ENCODE measurements at places on chromosomes 7 and 10.

DNA sequence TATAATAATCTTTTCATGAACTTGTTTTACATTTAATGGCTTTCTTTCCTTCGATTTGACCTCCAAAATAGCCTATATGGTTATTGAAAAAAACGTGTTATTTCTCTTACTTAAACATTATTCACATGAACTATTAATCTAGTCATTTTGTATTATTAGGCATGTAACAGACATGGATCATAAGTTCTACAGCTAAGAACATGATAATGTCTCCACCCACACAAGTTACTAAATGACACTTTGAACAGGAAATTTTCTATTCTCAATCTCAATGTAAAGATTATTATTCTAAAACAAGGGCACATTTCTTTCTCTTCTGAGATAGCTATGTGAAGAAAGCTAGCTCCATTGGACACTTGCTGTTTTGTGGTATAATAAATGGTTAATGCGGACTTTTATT, 10.0 kb downstream of the LAMB4 start:
- no peak for DNase-seq

- no peak for DNase-seq
Observed at GRCh38 chr10:97519342-97519741, 20.6 kb downstream of the UBTD1 start.

DNA sequence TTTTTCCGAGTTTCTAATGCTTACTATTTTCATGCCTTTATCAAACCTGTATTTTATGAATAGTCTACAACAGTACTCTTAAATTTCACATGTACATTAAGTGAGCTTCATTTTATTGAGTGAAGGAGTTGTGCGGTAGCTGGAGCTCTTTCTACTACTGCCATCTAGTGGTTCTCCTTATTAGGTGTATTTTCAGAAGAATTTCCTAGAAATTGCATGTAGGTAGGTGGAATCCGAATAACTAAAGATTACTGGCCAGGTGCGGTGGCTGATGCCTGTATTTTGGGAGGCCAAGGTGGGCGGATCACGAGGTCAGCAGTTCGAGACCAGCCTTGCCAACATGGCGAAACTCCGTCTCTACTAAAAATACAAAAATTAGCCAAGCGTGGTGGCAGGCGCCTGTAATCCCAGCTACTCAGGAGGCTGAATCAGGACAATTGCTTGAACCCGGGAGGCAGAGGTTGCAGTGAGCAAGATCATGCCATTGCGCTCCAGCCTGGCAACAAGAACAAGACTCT, 38.3 kb downstream of the LRRC72 start:
- DNase-seq, result no peak

DNA sequence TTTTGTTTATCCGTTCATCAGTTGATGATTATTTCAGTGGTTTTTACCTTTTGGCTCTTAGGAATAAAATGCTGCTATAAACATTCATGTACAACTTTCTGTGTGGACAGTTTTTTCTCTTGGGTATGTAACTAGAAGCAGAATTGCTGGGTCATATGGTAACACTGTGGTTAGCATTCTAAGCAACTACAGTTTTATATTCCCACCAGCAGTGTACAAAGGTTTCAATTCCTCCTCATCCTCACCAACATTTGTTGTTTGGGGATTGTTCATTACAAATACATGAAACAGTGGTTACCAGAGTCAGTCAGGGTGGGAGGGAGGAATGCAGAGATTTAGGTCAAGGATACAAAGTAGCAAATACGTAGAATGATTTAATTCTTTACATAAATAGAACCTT, 97.0 kb downstream of the NPSR1 start:
- no peak for DNase-seq

DNA sequence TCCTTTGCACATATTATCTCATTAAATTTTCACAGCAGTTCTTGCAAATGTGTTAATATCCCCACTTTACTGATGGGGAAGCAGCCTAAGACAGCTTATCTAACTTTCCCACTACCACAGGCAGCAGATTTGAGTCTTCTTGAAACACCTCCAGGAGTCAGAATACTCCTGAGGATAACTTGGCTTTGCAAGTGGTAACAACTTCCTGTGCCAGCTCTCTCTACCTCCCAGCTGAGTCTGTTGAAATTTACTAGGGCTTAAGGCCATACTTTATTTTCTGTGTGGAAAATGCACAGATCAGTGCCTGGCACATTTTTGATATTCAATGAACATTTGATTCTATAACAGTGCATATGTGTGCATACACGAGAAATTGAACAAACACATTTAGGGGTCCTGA, 136.1 kb upstream of the COBL start:
- no peak for DNase-seq

GRCh38 chr10:125928928-125929585, 32.7 kb downstream of the FANK1 start:
- DNase-seq, result no peak

- no peak for DNase-seq
Observed at GRCh38 chr10:97820096-97820704, 29.4 kb upstream of the GOLGA7B start.

GRCh38 chr7:74280985-74281384, 8.2 kb upstream of the CLIP2 start:
- DNase-seq, result no peak

DNA sequence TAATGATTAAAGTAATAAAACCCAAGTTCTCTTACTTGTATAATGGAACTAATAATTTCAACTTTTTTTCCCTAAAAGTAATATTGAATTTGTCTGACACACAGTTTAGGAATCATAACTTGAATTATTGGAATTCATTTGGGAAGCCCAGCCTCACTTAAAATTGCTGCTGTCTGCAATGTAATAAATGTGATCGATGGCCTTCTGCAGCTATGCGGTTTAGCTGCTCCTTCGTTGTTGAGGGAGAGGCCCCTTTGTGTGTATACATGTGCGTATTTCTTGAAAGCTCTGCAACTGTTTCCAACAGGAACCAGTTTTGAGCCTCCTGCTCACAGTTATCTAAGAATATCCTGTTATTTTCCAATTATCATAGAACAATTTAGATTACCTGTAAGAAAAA, 152.5 kb downstream of the AKR1D1 start:
- no peak for DNase-seq

- peak; percentile 3 for DNase-seq
Observed at GRCh38 chr10:130500261-130501000, 364.2 kb downstream of the GLRX3 start.

DNA sequence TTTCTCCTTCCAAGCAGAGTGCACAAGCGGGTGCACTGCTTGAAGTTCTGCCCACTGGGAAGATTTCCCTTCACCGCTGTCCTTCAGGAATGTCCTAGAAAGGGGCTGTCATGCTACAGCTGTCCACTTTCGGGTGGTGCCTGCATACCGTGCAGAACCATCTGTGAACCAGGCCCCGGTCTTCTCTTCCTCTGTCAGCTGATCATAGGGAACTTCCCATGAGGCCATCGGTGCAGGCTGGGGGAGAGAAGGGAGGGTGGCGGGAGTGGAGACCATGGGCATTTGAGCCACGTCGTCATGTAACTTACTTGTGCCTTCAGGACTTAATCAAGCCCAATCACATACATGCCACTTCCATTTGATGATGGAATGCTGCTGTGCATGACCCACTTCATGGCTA, 111.6 kb downstream of the NKX6-2 start:
- DNase-seq, result no peak

DNA sequence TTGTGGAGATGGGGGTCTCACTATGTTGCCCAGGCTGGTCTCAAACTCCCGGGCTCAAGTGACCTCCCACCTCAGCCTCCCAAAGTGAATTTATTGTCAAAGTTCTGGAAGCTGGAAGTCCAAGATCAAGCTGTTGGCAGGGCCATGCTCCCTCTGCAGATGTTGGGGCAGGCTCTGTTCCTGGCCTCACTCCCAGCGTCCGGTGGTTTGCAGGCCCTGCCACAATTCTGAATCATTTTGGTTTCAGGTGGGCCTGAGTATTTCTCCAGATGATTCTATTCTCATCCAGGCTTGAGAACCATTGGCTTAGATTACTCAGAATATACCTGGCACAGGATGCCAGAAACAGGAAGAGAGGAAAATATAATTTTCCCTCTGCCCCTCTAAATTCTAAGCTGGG, 737.4 kb downstream of the TNS3 start:
- peak; percentile 29 for DNase-seq

DNA sequence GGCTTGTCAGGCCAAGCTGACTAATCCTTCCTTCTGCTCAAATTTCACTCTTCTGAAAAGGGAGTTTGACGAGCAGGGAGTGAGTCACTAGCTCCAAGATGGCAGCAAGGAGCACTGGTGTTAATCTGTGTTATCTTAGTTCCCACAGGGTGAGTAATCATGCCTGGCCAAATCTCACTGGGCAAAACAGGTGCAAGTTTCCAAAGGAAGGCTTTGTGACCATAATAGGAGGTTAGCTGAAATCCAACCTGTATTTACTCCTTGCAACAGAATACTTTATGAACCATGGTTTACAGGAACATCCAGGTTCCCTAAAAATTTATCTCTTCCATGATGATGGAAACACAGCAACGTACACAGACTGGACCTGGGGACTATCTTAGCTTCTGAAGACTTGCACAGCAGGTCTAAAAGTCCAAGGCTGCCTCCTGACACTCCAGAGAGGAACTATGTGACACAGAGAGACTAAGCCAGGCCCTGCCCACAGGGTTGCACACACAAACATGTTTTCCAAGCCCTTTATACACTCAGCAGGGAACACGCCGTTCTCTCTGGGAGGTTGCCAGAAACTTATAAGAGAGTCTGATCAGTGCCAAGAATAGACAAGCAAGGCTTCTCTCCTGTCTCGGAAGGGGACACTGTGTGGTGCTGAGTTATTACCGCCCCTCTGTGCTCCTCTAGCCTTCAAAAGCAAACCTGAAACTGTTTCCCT, 46.3 kb downstream of the PDK4 start:
- DNase-seq, result peak; percentile 81

DNA sequence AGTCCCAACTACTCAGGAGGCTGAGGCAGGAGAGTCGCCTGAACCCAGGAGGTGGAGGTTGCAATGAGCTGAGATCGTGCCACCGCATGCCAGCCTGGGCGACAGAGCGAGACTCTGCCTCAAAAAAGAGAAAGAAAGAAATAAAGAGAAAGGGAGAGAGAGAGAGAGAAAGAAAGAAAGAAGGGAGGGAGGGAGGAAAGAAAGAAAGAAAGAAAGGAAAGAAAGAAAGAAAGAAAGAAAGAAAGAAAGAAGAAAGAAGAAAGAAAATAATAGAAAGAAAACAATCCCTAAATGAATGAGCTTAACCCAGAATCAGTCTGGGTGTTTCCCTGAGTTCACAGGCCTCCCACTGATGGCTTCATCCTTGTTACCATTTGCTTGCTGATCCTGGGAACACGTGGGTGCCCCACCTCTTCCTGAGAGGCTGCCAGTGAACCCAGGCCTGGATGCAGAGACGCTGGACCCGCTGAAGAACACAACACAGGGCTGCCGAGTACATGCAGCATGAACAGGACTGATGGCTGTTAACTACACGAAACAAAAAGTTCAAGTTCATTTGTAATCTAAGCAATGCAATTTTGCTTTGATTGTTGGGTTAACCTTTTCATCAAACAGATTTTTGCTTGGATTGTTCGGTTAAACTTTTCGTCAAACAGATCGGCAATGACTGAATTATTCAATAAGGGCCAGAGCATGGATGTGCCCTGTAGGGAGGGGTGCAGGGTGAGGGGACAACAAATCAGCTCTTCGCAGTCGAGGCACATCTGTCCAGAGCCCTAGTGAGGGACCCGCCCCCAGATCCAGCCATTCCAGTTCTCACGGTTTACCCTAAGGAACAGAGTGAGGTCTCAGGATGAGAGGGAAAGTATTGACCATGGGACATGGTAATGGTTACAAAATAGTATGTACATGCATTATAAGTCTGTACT, 11.5 kb downstream of the NPFFR1 start:
- DNase-seq, result no peak

DNA sequence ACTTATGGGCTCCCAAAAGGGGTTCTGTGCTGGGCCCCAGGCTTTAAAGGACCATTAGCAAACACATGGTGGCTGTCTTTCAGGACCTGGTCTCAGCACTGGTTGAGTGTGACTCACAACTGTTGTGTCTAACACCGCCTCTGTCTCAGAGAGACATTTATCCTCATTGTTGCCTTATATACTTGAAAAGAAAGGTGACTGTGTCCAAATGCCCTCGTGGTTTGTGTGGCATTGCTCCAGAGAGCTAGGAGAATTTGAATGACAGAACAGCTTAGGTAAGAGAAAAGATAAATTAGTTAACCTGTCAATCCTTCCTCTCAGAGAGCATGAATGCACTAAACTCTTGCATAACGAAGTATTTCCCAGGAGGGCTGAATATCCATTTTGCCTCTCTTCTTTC, 14.5 kb upstream of the FAM13C start:
- no peak for DNase-seq

DNA sequence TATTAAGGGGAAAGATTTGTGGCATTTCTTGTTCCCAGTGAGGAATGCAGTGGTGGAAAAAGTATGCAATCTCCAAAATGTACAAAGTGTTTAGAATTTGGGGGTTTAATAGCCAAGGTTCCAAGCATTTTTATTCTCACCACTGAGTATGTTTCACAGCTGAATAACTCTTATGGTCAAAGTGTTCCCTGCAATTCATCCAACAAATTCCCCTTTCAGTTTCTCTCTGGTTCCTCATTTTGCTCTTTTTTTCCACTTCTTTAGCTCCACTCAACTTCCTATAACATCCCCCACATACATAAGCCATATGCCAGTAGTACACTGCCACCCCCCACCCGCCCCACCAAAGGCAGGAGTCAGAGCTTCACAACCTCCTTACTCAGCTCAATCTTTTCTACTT, 4.6 kb downstream of the HECW1 start:
- DNase-seq, result no peak

- DNase-seq, result peak; percentile 21
Observed at GRCh38 chr7:24965831-24966708, 13.9 kb downstream of the OSBPL3 start.

GRCh38 chr10:25257646-25258045, 82.8 kb downstream of the GPR158 start:
- no peak for DNase-seq

- peak; percentile 34 for DNase-seq
Observed at GRCh38 chr10:68561865-68562649, 1.9 kb downstream of the TET1 start.

- DNase-seq, result no peak
Observed at GRCh38 chr7:25774675-25775074, 377.3 kb upstream of the NFE2L3 start.

GRCh38 chr10:109450702-109451101, 472.6 kb downstream of the XPNPEP1 start:
- DNase-seq, result no peak

DNA sequence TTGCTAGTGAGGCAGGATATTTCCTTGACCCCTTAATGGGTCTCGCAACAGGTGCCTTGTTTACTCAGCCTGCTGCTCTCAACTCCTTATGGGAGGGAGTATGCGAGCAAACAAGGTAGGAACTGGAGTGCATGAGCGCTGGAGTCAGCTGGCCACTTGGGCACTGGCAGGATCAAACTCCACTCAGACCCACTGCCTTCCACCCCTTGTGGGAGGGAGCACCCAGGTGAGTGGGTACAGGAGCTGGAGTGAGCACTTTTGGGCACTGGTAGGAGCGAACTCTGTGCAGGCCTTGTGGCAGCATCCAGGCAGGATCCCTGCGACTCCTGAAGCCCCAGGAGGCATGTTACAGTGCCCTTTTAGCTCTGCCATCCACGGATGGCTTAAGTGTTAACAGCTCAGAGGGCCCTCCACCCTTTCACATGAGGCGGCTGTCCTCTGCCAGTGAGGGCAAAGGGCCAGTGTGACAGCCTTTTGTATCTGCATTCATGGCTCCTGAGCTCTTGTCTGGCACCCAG, 123.2 kb downstream of the ST7 start:
- DNase-seq, result no peak
